Naive thymus-derived CD8-positive, alpha-beta T cell (primary cell): ENCODE measurements at places on chromosomes 1 and 21.

GRCh38 chr1:116076831-116077230, 34.4 kb upstream of the MAB21L3 start:
- no peak for DNase-seq
- no peak overlapping the region for H3K4me3 ChIP-seq
- H3K4me1 ChIP-seq, result no peaks in the 10 kb centered on the region
- H3K27me3 ChIP-seq, result no peaks in the 10 kb centered on the region
- H3K36me3 ChIP-seq, result no peaks in the 10 kb centered on the region
- no peak overlapping the region for H3K27ac ChIP-seq

DNA sequence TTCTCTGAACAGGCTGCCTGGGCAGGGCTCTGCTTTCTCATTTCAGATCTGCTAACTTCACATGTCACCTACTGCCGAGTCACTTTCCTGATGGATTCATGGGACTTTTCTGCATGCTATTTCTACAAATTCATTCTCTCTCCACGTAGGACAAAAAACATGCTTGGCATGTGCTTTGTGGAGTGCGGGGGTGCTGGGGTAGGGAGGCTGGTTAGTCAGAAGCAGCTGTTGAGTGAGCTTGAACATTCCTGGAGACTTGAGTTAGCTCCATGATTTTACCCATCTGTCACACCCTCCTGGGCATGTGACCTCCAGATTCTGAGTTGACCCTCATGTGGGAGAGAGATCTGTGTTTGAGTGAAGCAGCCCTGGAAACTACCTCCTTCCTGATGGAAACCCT, 71.4 kb downstream of the UCK2 start:
- H3K4me3 ChIP-seq, result no peak overlapping the region
- H3K36me3 ChIP-seq, result peaks cover 5% of the 10 kb centered on the region
- DNase-seq, result no peak
- no peak overlapping the region for H3K27ac ChIP-seq

DNA sequence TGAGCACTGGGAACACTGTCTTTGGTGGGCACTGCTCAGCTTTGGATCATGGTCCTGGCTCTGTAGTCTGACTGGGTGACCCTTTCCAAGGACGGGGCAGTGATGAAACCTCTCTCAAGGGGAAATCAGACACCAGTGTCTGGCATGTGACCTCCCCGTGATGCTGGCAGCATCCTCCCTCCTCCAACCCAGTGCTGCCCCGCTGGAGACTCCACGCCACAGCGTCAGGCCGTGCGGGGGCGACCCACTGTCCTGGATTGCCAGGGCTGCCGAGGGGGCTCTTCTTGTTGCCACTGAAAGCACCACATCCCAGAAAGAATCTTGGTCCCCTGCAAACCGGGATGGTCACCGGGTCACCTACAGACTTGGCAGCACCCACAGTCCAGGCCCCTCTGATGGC, 146.4 kb upstream of the ARHGEF16 start:
- no peak overlapping the region for H3K27ac ChIP-seq
- no peak overlapping the region for H3K4me3 ChIP-seq
- peaks cover 31% of the 10 kb centered on the region for H3K27me3 ChIP-seq
- no peaks in the 10 kb centered on the region for H3K4me1 ChIP-seq
- no peaks in the 10 kb centered on the region for H3K36me3 ChIP-seq

DNA sequence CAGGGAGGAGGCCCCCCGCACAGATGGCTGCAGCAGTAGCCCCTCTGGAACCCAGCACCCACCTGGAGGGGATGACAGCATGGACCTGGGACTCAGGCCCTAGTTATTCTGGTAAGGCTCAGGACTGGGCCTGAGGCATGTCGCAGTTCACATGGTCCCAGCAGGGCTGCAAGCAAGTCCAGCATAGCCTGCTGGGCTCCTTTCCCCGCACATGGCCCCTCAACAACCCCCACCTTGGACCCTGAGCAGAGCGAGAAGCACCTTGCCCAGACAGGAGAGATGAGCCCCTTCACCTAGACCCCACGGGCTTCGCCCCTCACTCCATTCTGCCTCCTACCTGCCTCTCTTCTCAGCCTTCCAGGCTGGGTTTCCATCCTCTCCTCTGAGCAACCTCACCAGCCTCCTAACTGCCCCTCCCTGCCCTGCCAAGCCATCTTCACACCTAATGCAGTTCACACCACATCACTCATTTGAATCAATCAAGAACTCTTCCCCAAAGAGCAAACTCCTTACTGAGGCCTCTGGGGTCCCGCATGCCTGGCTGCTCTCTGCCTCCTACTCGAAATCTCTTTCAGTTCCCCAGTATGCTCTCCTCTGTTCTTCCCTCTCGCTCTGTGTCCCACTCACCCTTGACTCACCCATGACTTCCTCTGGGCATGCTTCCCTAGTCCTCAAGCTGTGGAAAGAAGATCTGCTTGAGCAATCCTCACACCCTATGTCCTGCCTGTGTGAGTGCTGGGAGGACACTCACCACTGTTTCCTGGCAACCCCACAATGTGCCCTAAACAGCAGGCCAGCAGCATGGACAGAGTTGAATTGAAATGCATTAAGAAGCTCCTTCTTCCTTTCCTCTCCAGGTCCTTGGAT, 9.4 kb upstream of the THEMIS2 start:
- no peak for DNase-seq
- H3K4me3 ChIP-seq, result peak overlapping the region; percentile 20
- no peaks in the 10 kb centered on the region for H3K36me3 ChIP-seq
- H3K27me3 ChIP-seq, result no peaks in the 10 kb centered on the region

DNA sequence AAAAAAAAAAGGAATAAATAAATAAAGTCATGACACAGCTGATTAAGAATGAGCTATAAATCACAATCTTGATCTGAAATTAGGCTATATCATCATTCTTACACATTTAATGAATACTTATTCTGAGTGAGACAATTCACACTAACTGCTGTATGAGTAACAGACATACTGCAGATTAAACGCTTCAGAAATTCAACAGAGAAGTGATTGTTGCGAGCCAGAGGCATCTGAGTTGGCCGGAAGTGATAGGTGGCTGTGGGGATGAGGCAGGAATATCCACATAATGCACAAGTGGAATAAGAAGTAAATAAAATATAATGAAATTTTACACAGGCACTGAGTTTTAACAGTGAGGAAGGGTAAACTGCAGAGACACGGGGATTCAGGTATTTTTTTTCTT, 142.4 kb downstream of the APP start:
- no peak overlapping the region for H3K27ac ChIP-seq
- no peaks in the 10 kb centered on the region for H3K27me3 ChIP-seq
- no peaks in the 10 kb centered on the region for H3K4me1 ChIP-seq
- DNase-seq, result no peak
- H3K36me3 ChIP-seq, result peaks cover 2% of the 10 kb centered on the region

- DNase-seq, result no peak
- H3K4me1 ChIP-seq, result no peaks in the 10 kb centered on the region
- no peaks in the 10 kb centered on the region for H3K36me3 ChIP-seq
These were observed 74.7 kb upstream of the COL6A1 start for GRCh38 chr21:45906859-45907258.

DNA sequence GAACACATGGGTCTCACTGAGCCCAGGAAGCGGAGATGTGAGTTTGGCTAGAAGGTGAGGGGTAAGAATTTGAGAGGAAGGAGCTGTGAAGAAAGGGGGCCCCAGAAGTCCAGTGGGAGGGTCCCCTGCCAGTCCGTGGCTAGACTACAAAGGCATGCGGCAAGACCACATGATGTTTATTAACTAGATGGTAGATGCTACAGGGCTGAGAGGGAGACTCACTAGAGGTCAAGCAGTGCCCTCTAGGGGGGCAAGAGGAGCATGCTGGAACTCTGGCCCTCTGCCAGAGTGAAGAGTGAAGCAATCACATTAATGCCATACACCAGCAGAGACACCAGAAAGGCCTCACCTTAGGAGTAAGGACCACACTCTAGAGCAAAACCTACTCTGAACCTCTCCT, 12.2 kb downstream of the KIAA0319L start:
- H3K4me1 ChIP-seq, result peaks cover 67% of the 10 kb centered on the region
- peak overlapping the region; percentile 87 for H3K27ac ChIP-seq
